ENCODE measurements at places on chromosomes 6 and 20. TPM values are rescaled to one million over a fixed set of nuclear protein-coding genes. Genes with fewer than 3 reads are reported as not detected.

- DNase-seq: no peak
Measured at GRCh38 chr20:36984257-36984638, 32.7 kb upstream of the SAMHD1 start.

GRCh38 chr6:101085327-101085726 is 204.2 kb upstream of the ASCC3 start:
- no peak for DNase-seq

GRCh38 chr6:149065658-149066556 is 251.6 kb upstream of the TAB2 start:
- peak; percentile 66 for DNase-seq

SIRPD gene
- total RNA-seq: 0.58 TPM

GRCh38 chr20:63501818-63502670 is 3.2 kb upstream of the EEF1A2 start:
- no peak for DNase-seq

OOEP gene
- not detected for total RNA-seq

DNMT3B gene
- 0.44 TPM for total RNA-seq

RAD21L1 gene
- total RNA-seq: not detected

Measured in naive thymus-derived CD8-positive, alpha-beta T cell (primary cell).